Stimulated activated CD4-positive, alpha-beta T cell treated with anti-CD3 and anti-CD28 coated beads, Interleukin-12 subunit alpha, Interleukin-12 subunit beta, amount 100 ng/mL, for 24 hours (primary cell): ENCODE measurements at places on chromosomes 2 and 18.

DNA sequence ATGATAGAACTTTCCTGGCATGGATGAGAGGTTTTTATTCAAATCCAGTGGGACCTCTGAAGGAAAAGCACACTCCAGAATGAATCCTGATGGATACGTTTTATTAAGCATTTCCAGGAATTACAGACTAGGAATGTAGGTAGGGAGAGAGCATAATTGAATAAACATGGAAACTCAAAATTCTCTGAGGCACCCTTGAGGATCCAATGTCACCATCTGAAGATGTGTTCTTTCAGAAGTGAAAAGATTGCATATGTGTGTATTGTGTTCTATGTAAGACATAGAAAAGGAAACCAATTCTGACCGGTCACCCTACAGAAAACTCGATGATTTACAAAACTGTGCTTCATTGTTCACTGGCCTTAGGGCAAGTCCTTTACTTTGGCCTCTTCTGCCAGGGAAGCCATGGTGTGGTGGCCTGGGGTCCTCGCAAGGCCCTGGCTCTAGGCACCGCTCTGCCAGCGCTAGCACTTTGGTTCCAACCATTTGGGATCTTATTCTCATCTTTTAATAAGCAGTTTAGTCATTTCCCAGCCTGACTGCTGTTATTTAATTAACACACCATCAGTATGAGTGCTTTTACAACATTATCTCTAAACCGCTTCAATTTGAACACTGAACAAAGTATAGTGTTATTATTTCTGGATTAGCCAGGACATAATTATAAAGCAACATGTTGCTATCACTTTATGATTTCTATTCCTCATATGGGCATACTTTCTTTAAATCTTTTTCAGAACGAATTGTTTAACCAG lies 4.5 kb upstream of the GKN1 start:
- DNase-seq = no peak

DNA sequence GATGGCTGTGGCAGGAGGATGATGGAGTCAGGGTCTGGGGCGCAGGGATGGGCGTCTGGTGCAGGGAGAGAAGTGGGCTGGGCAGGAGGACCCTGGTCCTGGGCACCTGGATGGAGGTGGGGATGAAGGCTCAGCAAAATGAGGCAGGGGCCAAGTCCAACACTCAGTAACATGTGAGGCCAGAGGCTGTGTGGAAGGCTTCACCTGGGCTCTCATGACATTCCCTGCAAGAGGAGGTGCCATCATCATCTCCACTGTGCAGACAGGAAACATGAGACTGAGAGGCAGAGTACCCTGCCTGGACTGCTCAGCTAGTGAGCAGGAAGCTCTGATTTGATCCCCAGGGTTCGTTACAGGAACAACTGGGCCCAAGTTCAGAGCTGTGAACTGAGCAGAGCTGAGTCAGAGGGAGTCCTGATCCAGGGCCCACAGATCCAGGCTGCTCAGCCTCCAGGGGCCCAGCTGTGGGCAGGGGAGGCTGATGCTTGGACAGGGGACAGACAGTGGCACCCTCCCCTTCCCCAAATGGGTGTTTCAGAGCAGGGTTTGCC lies 36.9 kb downstream of the HJURP start:
- no peak for DNase-seq

GRCh38 chr18:78975699-78976335 lies 3.8 kb upstream of the SALL3 start:
- DNase-seq = no peak

GRCh38 chr18:57619876-57620275 lies 1.8 kb downstream of the NARS1 start:
- DNase-seq = no peak

DNA sequence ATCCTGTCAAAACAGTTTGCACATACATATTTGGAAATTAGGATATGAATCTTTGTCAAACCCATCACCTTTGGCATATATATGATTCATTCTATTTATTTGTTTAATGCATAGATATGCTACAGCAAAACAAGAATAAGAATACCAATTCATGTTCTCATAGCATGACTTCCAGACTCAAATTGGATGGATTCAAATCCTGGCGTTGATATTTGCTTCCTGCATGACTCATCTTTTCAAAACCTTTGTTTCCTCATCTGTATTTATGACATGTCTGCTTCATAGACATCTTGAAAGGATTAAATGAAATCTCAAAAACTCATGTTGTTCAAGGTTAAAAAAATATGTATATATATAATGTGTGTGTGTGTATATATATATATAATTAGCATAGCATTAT lies 261.3 kb downstream of the MBD5 start:
- DNase-seq = no peak

DNA sequence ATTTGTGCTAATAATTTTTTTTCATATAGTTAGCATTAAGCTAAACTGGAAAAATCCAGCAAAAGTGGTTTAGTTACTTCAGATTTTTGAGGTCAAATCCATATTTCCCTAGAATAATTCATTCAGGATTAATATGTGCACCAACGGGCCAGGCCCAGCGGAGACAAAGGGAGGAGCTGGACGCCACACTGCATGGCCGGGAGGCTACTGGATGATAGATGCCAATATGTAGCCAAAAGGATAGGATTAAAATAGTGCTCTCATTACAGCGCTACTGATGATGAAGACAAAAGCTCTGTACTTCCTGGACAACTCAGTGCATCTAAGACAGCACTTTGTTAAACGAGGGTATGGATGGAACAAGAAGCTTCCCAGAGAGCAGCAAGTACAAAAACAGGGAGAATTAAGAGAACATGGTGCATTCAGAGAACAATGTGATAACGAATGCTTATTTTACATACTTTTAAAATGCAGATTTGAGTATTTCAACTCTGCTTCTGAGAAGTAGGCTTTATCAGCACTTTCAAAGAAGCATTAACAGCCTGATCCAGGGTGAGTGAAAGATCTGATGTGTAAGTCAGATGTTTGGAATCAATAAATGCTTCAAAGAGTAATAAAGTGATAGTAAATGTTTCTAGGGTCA lies 39.8 kb downstream of the PPP4R1 start:
- DNase-seq = no peak

- no peak for DNase-seq
Observed at GRCh38 chr18:49920731-49921130, 107.4 kb upstream of the ACAA2 start.

DNA sequence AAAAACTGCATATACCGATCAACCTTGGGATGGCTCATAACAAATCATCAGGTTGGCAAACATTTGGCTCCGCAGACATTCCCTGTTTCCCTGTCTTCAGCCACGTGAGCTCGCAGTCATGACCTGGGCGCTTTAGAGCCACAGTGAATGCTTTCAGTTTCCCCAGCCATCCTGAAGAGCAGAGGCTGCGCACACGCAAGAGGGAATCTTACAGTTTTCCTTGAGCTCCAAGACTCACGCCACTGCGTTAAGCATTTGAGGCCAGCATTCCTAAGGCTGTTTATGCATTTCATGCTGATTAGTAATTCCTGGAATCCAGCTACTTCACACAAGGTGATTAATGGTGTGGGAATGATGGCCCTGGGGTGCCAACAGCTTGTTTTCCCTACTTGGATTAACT lies 95.1 kb downstream of the MTCL1 start:
- DNase-seq = no peak

DNA sequence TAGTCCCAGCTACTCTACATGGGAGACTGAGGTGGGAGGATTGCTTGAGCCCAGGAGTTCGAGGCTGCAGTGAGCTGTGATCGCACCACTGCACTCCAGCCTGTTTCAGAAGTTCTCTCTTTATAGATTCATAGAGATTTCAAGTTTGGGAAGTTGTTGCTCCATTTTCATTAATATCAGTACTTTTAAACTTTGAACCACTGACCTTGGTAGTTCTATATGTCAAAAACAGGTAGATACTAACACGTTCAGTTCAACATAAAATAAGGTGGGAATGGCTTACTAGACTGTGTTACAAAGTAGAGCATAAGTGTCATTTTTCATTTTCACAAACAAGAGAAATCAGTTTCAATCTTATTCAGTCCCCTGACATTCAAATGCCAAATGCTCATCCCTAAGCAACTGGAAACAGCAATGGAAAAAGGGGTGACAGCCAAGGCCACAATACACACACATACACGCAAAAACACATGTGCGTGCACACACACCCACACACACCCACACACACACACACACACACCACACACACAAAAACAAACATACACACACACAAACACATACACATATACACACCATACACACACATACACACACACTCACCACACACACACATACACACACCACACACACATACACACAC lies 71.7 kb downstream of the PIEZO2 start:
- DNase-seq = no peak

DNA sequence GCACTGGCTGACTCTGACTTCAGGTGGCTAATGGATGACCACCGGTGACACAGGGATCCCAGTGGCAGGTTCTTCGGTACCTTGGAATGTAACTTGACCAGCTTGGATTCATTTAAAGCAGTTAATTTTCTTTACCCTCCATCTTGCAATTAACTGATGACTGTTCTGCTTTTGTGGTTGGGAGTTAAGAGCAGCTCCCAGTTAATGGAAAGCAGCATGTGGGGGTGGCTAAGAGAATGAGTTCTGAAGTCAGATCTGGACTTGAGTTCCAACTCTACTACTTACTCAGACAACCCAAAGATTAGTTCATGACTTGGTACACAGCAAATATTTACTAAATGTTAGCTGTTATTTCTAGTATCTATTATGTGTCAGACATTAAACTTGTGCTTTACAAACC lies 58.5 kb downstream of the FAM228A start:
- DNase-seq = no peak

- no peak for DNase-seq
Observed at GRCh38 chr2:37659723-37660122, 11.7 kb downstream of the CDC42EP3 start.

DNA sequence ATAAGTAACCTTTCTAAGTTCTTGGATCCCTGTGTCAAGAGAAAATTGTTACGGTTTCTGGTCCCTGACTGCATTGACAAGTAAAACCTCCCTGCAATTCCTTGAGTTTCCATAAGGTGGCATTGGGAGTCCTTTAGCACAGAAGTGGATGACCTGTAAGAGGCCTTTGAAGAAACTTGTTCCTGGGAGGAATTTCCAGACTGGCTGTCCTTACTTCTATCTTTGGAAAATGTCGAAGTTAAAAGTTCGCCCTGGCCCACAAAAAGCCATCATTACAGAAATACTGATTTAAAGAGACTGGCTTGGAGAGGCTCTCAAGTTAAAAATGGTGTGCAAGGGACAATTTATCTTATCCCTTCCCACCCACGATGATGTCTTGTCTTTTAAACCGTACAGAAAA lies 218.4 kb downstream of the CDH20 start:
- no peak for DNase-seq

- no peak for DNase-seq
Observed at GRCh38 chr2:75710220-75710576, 517 bp downstream of the GCFC2 start.

DNA sequence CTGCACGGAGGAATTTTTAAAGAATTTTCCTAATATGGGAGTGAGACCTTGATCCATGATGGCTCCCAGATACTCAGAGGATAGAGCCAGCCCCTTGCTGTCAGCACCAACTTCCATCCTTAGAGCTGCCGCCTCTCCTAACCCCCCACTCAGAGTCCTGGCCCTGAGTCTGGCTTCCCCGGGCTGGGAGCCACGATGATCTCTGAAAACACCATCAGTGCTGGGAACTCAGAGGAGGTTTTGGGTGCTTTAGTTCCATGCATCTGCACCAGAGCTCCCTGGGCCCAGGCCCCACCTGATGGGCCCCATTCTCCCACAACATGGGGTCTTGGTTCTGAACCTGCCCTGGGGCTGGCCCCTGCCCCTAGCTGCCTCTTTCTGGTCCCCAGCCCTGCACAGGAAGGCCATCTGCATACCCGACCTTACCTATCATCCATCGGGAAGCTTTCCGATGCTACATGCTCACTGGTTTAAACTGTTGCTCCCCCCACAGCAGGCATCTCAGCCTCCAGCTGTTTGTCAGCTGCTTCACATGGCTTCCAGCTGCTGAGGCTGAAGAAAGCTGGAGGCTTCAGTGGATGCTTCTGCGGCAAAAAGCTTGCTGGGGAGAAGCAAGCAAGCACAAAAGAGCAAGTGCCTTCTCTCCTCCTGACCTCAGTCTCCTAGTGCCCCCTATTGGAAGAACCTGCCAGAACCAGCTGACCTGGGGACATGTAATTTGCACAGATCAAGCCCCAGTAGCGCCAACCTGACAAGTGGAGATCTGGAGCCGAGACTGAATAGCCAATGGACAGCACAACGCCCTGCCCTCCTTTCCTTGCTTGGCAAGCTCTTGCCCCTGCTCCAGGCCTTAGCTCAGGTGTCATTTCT lies 24.2 kb upstream of the RHOB start:
- DNase-seq = no peak

DNA sequence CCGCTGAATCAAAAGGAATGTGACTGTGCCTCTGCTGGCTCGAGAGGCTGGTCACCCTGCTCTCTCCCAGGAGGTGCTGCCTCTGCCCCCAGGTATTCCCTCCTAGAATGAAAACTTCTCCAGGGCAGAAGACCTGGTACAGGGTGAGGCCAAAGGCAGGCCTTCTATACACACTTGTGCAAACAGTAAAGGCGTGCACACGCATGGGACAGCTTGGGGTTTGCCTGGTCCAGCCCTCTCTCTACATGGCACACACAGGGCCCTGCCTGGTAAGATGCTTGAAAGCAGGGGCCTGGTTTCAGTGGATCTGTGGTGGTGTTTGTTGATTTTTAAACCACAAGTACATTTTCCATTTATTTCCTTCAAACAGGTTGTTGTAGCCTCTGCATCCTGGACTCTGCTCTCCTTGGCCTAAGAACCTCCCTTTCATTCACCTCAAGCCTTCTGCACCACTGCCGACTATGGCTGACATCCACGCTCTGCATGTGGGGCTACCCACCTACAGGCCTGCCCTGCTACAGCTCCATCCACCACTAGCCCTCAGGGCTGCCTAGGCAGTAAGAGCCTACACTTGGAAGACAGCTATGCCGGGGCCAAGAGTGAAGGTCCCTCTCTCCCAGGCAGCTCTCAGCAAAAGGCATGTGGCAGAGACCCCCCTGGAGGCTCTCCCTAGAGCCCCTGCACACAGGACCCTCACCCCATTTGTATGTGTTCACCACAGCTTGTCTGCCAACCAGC lies 190.7 kb downstream of the ZBTB7C start:
- DNase-seq = no peak

- no peak for DNase-seq
Observed at GRCh38 chr2:227720680-227721079, 2.9 kb upstream of the SLC19A3 start.

DNA sequence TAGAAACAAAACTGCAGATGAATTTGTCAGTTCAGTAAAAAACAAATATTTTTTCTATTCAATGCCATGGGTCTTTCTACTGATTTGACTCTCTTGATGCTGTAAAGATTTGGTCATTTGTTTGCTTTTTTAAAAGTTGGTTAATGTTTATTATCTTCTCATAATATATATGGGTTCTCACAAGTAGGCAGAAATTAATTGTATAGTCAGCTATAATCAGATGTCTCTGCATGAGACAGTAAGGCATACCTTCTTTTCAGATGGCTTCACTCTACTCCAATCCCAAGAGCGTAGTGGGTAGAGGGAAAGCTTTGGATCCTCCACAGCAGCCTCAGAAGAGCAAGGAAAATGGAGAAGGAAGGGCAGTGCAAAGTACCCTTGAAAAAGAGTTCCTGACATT lies 1202.9 kb upstream of the CELF4 start:
- no peak for DNase-seq

- DNase-seq = no peak
Observed at GRCh38 chr18:31393286-31393685, 16.7 kb downstream of the DSG4 start.

GRCh38 chr2:101509499-101510284 lies 34.8 kb upstream of the RFX8 start:
- DNase-seq = no peak

- DNase-seq = no peak
Observed at GRCh38 chr2:115771516-115771915, 1329.1 kb downstream of the DPP10 start.
